Activated CD4-positive, CD25-positive, alpha-beta regulatory T cell treated with anti-CD3 and anti-CD28 coated beads, Interleukin-2, amount 50 U/mL, for 24 hours (primary cell): ENCODE measurements at places on chromosomes 4 and X.

GRCh38 chrX:46841346-46841745, 4.5 kb downstream of the RP2 start:
- no peak for ATAC-seq

GRCh38 chrX:28205126-28205525, 223.9 kb upstream of the DCAF8L1 start:
- no peak for ATAC-seq

DNA sequence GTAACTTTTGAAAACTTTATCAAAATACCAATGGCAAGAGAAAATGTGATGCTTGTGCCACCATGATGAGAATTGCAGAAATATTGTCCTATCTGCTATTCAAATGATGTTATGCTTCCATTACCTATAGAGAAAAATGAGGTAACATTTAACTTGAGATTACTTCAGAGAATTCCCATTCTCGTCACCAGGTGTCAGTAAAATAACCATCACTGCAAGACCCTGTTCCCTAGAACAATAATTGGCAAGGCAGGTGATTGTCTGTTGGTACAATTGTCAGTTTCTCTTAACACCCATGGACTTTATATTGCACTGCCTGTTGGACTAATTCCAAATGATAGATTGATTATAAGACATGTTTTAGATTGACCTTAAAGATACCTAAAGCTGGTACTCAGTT, 179.9 kb downstream of the GABRG1 start:
- no peak for ATAC-seq

- no peak for ATAC-seq
Observed at GRCh38 chr4:5471691-5472090, 236.7 kb downstream of the EVC2 start.

- no peak for ATAC-seq
Observed at GRCh38 chr4:15691346-15692135, 9.9 kb downstream of the FAM200B start.

GRCh38 chr4:94715726-94716125, 42.0 kb upstream of the BMPR1B start:
- ATAC-seq: no peak

- no peak for ATAC-seq
Observed at GRCh38 chr4:111664308-111664945, 480.8 kb upstream of the FAM241A start.

GRCh38 chr4:31984872-31985271, 1264.7 kb downstream of the PCDH7 start:
- ATAC-seq: no peak

DNA sequence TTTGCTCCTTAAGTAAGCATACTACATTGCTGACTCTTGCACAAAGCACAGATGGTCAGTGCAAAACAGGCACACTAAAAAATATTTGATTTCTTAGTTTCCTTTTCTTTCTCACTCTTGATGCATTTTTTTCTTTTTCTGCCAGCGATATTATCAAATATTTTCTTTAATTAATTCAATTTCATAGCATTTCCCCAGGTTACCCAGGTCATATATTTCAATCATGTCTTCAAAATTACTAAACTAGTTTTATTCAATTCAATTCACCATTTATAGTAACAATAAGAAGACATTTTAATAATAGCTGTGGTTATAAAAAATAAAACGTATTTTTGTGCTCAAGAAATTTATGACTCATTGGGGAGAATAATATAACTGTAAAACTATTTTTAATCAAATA, 421.2 kb downstream of the GASK1B start:
- no peak for ATAC-seq
